T-helper 2 cell (primary cell): ENCODE measurements at places on chromosomes 7 and 10.

DNA sequence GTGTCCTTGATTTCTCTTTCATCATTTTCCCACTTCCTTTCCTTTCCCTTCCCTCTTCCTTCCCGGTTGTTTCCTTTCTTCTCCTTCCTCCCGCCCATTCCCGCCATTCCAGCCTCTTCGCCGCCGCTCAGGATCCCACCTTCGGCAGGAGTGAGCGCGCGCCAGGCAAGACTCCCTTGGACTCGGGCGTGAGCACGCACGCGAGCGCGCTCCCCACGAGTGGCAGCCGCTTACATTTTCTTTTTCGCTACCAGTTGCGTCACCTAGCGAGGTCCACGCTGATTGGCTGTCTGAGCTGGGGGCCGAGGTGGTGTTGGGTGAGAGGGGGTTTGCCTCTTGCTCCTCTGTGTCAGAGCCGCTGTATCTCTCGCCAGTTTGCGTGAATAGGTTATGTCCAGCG lies 11.8 kb downstream of the ZAN start:
- DNase-seq = no peak

GRCh38 chr10:79404690-79405131 lies 40.7 kb downstream of the ZCCHC24 start:
- no peak for DNase-seq

GRCh38 chr7:70392256-70392876 lies 739.6 kb upstream of the GALNT17 start:
- DNase-seq = no peak

DNA sequence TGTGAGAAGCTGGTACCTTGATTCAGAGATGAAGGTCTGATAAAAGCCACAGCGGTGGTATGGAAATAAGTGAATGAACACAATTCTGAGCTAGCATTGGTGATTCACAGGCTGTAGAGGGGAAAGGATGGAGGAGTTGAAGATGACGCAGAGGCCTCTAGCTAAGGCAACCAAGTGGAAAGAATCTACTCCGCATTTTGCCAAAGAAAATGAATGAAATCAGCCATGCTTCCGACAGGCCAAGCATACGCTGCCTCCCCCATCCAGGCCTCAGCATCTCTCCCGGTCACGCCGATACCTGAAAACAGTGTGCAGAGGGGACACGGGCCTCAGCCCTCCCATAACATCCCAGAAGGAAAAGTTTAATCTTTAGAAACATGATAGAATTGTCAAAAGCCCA lies 124.3 kb upstream of the UNC5B start:
- DNase-seq = no peak

GRCh38 chr7:89926701-89927100 lies 227.6 kb upstream of the STEAP1 start:
- DNase-seq = no peak

GRCh38 chr7:1899196-1899595 lies 229.1 kb downstream of the ELFN1 start:
- no peak for DNase-seq

GRCh38 chr10:113639966-113640365 lies 23.9 kb downstream of the NRAP start:
- DNase-seq = no peak

DNA sequence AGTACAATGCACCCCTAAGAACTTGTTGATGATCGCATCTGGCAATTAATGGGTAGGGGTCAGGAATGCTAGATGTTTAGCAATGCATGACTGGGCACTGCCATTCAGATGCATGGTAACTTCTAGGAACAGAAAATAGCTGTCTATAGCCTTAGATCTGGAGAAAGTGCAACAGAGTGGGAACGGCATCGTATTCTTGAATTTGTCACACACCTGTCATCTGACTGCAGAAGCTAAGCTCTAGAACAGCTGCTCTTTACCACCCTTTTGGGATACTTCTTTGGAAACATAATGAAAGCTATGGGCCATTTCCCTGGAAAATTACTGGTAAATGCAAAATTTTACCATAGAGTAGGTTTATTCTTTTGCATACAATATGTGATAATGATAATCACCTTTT lies 118.1 kb downstream of the SLC25A13 start:
- no peak for DNase-seq

DNA sequence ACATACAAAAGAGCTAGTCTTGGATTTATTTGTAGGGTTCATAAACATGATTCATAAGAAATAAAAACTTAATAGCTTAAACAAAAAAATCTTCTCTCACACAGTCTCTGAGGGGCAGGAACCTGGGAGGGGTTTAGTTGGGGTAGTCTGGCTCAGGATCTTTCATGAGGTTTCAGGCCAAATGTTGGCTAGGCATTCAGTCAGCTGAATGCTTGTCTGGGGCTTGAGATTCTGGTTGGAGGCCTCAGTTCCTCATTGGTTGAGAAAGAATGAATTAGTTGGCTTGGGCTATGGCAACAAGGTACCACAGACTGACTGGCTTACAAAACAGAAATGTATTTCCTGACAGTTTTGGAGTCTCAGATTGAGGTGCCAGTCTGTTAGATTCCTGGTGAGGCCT lies 74.3 kb downstream of the ANKRD7 start:
- no peak for DNase-seq

DNA sequence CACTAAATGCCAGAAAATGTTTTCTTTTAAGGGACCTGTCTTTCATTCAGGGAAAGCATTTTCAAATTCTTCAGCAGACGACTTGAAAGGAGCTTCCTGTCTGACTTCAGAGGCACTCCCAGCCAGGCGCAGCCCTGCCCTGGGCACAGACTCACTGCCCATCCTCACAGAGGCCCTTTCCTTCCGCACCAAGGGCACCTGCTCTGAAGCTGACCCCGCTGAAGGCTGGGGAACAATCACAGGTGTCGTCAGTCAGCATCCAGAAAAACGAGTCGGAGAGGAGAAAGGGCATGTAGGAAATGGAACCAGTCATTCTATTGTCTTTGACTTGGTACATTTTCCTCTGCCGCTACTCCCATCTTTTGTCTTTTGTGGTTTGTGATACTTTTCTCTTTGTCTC lies 125.3 kb upstream of the PARD3 start:
- no peak for DNase-seq

GRCh38 chr7:4683884-4684565 lies 1.9 kb downstream of the FOXK1 start:
- peak; percentile 15 for DNase-seq

DNA sequence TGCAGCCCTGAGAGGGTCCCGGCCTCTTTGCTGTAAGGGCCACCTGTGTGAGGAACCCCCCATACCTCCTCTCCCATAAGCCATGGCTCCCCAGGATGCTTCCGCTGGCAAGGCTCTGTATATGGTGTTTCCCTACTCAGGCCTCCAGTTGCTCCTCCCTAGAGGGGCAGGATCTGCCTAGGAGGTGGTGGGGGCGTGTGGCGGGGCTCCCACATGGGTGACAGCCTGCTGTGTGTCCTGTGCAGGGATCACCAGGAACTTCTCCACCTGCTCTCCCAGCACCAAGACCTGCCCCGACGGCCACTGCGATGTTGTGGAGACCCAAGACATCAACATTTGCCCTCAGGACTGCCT lies 25.7 kb upstream of the CSGALNACT2 start:
- no peak for DNase-seq
